ENCODE measurements at places on chromosomes 13 and 19.

- no peak for DNase-seq
These were observed 21.7 kb downstream of the UBE2L5 start for GRCh38 chr13:30443957-30444404.

DNA sequence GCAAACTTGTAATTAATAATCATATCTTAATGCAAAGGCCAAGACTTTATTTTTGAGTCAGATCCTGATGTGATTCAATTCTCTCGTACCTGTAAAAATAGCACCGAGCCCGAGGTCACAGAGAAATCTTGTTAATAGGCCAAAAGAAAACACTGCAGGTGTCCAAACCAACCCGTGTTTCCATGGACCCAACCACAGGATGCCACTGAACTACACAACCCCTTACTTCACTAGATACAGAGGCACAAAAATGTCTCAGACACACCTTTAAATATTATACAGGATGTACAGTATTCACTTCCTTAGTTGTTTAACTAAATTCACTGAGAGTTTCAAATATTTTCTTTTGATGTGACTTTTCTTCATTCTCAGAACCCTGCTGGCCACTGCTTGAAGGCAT is 530.9 kb downstream of the MYO16 start:
- DNase-seq = no peak

DNA sequence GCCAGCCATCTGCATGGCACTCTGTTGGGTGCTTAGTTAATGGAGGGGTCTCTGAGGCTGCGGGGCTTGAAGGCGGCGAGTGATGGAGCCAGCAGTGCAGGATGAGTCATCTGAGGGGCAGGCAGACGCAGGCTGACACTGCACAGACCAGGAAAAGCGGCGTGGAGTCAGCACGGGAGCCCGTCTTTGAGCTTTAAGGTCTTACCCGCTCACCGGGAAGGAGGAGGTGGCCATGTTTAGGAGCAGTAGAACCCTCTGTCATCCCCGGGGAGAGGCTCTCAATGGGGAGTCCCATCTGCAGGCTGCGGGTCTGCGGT is 13.1 kb downstream of the NAXD start:
- no peak for DNase-seq

- DNase-seq = no peak
These were observed 14.1 kb downstream of the CFD start for GRCh38 chr19:873561-874041.

- no peak for DNase-seq
These were observed 6.2 kb downstream of the ZNF416 start for GRCh38 chr19:57572415-57572947.

DNA sequence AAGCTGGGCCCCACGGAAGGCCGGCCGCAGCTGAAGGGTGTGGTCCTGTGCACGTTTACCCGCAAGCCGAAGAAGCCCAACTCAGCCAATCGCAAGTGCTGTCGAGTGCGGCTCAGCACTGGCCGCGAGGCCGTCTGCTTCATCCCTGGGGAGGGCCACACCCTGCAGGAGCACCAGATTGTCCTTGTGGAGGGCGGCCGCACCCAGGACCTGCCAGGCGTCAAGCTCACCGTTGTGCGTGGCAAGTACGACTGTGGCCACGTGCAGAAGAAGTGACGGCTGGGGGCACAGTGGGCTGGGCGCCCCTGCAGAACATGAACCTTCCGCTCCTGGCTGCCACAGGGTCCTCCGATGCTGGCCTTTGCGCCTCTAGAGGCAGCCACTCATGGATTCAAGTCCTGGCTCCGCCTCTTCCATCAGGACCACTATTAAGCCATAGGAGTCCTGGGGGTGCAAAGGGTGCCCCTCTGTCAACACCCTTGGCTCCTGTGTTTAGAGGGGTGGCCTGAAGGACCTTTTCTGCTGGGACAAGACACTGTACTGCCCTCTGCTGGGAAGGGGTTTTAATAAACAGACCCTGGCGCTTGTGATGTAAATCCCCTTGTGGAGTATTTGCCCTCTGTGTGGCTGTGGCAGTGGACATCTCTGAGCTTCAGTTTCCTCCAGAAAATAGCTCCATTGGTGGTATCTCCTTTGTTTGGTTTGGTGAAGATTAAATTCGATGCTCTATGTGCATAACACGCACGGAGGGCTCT is 1.9 kb downstream of the MRPS12 start:
- peak; percentile 37 for DNase-seq

GRCh38 chr13:46126552-46127357 is 21.9 kb upstream of the CPB2 start:
- peak; percentile 82 for DNase-seq

DNA sequence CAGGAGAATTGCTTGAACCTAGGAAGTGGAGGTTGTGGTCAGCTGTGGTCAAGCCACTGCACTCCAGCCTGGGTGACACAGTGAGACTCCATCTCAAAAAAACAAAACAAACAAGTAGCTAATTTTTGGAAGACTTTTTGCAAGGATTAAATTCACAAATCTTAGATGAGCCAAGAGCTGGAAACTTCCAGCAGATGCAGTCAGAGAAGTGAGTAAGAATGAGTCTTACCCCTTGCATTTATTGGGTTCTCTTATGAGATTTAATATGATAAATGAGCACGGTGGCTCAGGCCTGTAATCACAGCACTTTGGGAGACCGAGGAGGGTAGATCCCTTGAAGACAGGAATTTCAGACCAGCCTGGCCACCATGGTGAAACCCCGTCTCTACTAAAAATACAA is 44.9 kb upstream of the NBEA start:
- no peak for DNase-seq

- no peak for DNase-seq
These were observed 1.1 kb downstream of the PLIN5 start for GRCh38 chr19:4533835-4534424.

DNA sequence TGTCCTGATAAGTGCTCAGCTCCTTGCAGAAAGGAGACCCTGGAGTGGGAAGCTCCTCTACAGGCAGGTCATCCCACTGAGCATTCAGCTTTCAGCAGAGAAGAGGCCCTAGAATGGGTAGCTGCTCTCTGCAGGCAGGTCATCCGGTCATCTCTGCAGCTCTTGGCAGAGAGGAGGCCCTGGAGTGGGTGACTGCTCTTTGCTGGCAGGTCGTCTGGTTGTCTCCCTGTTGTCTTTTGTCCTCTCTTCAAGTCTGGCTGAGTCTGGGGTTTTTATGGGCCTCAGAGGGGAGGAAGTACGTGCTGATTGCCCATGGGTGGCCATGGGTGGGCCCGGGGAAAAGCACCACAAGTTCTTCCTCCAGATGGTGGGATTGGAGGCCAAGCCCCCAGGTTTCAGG is 250.3 kb upstream of the EDNRB start:
- DNase-seq = no peak

- DNase-seq = no peak
These were observed 1.9 kb upstream of the LINGO3 start for GRCh38 chr19:2309734-2310362.

GRCh38 chr13:42453091-42453645 is 120.8 kb upstream of the TNFSF11 start:
- DNase-seq = no peak

- DNase-seq = no peak
These were observed at the start of gene MYBPC2 for GRCh38 chr19:50432221-50433028. Gene MYBPC2, plus strand, starts transcription at chr19:50432892. Its CDS starts 62 bp downstream, at chr19:50432954.

DNA sequence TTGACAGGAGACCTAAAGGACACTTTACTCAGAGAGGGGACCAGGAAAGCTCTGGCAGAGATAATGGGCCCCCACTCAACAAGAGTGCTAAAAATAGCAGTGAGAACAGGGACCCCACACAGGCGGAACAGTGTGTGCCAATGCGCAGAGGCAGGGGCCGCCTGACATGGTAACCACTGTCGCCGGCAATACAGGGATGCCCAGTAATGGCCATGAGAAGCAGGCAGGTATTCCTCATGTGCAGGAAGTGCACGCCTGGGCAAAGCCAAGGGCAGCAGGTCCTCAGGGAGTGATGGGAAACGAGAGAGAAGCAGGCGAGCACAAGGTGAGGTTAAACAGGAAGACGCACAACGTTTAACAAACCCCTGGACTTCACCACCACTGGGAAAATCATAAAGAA is 757.1 kb downstream of the LIG4 start:
- DNase-seq = no peak

DNA sequence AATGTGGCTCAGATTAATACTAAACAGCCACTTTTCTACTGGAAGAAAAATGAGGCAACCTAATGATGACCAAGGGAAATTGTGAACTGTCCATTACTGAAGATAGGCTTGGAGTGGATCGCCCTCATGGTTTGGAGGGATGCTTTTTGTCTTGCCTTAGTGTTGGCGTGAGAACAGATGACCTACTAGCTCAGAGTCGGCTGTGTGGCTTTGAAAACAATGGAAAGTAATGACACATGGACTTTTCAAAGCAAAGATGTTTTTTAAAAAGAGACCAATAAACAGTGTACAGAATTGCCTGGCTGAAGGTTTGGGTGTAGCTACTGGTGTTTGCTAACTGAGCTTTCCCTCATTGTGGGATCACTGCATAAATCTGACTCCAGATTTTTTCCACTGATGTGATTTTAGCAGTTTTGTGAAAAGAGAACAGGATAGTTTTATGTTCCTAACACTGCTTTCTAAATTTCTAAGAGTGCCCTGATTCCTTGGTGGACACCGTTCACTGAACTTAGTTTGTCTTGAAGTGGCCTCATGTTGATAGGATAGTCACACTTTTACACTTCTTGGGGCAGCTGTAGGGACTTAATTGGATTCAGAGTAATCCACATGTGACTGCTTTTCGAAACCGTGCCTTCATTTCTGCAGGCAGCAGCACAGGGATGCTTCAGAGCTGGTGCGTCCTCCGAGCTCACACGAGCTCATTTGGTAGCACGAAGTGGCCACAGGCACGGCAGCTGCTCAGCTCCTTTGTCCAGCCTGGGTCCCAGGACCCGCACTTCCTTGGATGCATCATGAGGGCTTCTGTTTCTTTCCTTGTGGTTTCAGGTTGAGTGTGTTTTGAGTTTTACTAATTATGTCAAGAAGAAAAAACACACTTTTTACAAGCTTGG is 4.3 kb downstream of the CEBPG start:
- DNase-seq = no peak

- DNase-seq = no peak
These were observed 20.4 kb downstream of the DGKH start for GRCh38 chr13:42068886-42069285.

DNA sequence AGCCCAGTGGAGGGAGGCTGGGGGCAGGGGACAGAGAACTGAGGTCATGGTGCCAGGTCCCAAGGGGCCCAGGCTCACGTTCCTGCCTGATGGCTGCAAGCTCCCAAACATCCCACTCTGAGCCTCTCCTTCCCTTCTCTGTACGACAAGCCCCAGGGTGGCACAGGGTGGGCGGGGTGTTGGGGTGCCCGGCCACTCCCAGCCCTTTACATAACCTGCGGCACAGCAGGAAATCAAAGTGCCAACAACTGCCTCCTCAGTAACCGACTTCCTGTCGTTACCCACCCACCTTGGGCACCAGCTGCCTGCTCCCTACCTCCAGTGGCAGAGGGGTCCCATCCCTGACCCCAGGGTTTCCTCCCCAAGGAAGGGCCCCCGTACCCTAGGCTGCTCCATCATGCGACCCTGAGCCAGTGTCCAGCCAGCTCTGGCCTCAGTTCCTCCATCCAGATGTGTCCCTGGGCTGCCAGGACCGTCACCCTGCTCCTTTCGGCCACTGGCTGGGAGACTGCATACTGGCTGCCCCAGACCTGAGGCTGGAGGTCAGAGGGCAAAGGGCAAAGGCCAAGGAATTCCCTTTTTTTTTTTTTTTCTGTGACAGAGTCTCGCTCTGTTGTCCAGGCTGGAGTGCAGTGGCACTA is 27.7 kb upstream of the NFIC start:
- no peak for DNase-seq

DNA sequence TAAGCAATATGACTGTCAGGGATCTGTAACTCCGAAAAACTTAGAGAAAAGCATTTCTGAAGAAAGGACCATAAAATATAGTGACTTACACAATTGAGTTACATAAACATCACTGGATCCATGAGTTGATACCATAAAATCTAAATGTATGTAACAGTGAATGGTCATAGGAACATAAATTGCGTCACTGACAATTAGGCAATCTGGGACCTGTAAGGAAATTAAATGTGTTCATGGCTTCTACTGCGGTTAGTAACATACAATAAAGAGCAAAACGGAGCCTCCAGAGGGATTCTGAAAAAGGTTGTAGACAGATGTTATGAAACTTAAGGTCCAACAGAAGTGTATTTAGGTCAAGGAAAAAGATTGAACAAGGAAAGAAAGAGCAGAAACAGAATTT is 27.1 kb downstream of the POU4F1 start:
- DNase-seq = no peak

DNA sequence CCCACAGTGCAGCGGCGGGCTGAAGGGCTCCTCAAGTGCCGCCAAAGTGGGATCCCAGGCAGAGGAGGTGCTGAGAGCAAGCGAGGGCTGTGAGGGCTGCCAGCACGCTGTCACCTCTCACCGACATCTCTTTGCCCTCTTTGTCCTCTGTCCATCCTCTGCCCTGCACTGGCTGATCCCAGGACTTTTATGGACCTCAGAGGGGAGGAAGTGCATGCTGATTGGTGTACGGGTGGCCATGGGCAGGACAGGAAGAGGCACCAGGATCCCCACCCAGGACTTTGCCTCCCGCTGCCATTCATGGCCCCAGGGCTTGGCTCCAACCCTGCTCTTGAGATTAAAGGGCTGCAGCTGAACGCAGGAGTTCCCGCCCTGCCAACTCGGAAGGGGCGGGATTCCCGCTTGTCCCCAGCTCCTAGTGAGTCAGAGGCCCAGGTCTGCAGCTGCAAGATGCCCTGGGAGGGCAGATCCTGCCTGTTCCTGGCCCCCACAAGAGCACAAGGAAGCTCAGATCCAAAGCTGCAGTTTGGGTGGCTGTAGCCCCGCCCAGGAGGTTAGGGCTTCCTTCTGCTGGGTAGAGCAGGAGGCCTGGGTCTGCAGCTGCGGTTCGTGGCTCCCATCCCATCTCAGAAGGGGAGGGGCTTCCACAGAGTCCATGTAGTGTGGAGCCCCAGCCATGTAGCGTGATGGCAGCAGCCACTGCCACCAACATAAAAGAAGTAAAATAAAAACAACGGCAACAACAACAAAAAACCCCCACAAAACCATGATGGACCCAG is 1716.7 kb downstream of the SLITRK1 start:
- DNase-seq = no peak

- no peak for DNase-seq
These were observed 189.2 kb downstream of the URI1 start for GRCh38 chr19:30131246-30131645.

DNA sequence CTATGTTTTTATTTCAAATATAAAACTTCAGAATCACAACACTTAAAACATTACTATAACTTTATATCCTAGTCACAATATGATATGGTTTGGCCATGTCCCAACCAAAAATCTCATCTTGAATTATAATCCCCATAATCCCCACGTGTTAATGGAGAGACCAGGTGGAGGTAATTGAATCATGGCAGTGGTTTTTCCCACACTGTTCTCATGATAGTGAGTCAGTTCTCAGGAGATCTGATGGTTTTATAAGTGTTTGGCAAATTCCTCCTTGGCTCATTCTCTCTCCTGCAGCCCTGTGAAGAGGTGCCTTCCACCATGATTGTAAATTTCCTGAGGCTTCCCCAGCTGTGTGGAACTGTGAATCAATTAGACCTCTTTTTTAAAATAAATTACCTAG is 307.6 kb downstream of the SPRY2 start:
- DNase-seq = no peak

- no peak for DNase-seq
These were observed 2165.2 kb downstream of the PCDH9 start for GRCh38 chr13:65064967-65065366.
